ENCODE measurements at places on chromosomes 3 and 15.
A peak's percentile ranks its signal among the peaks of the same experiment; 100 is the strongest.

DNA sequence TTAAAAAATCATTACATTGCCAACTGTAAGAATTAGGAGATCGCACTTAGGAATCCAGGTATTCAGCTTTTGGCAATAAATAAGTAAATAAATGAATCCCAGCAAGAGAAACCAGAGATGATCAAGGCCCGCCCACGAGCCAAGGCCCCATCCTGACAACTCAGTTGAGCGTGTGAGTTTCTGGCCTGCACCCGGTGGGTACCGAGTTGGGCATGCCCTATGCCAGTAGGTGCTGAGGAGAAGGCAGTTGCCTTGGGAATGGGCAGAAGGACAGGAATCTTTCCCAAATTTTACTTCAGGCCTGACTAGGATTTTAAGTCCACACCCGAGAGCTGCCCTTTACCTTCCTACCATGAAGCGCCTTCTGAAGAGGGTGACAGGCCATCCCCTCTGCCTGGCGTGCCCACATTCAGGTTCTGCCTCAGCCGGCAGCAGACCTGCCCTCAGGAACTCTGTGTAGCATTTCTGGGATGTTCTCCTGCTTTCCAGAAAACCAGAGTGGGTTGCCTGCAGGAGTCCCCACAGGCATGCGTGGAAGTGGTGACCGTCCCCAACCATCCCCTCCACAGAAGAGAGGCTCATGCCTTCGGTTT, 99.3 kb upstream of the ALDH1A3 start:
- no peak for DNase-seq

DNA sequence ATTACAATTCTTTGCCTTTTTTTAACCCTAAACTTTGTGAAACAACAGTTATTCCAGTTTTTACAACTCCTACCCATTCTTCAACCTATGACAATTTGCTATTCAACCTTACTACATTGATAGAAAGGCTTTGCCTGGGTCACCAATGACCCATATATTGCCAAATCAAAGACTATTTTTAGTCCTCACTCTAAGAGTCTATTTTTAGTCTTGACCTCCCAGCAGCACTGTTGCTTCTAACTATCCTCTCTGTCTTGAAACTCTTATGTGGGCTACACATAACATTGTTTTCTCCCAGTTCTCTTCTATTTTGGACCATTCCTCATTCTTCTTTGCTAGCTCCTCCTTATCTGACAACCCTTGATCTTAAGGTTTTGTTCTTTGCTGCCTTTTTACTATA, 71.4 kb downstream of the C3orf80 start:
- no peak for DNase-seq

GRCh38 chr3:30319713-30320112, 286.7 kb upstream of the TGFBR2 start:
- peak; percentile 23 for DNase-seq

- DNase-seq = peak; percentile 53
Observed at GRCh38 chr15:82543160-82543559, 2.9 kb upstream of the RPS17 start.

GRCh38 chr15:25810631-25811091, 52.5 kb downstream of the ATP10A start:
- DNase-seq = no peak

DNA sequence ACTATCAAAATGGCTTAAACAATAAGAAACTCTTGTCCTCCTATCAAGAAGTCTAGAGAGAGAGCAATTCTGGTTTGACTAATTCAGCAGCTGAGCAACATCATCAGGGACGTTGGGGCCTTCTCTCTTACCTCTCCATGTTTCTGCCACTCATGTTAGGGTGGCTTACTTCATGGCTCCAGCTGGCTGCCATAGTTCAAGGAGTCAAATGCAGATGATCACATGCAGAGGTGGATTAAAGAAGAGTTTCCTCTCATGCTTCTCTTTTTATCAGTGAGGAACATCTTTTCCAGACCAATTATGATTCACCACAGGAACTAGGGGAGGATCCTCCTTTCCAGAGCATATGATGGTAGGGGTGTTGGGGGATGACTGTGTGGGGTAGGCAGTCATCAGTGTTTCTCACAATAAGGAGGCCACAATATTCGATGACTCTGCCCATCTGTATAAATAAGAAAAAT, 45.5 kb downstream of the NEK11 start:
- no peak for DNase-seq

- DNase-seq = no peak
Observed at GRCh38 chr15:75107908-75108838, 84.8 kb downstream of the PPCDC start.

DNA sequence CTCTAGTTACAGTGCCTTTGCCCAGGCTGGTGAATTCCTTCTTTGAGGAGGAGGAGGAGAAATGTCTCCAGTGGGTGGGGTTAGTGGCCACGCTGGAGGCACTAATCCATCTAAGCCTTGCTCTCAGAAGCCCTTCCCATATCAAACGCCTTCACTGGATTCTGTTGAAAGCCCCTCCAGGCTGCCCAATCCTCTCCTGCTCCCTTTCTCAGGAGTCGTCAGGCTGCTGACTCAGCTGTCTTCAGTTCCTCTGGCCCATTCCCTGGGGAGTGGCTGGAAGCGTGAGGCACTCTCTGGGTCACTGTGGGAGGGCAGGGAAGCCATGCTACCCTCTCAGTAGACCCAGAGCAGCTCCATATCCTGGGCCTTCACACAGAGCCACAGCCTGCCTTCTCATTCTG, 2.7 kb downstream of the AP2M1 start:
- peak; percentile 76 for DNase-seq

DNA sequence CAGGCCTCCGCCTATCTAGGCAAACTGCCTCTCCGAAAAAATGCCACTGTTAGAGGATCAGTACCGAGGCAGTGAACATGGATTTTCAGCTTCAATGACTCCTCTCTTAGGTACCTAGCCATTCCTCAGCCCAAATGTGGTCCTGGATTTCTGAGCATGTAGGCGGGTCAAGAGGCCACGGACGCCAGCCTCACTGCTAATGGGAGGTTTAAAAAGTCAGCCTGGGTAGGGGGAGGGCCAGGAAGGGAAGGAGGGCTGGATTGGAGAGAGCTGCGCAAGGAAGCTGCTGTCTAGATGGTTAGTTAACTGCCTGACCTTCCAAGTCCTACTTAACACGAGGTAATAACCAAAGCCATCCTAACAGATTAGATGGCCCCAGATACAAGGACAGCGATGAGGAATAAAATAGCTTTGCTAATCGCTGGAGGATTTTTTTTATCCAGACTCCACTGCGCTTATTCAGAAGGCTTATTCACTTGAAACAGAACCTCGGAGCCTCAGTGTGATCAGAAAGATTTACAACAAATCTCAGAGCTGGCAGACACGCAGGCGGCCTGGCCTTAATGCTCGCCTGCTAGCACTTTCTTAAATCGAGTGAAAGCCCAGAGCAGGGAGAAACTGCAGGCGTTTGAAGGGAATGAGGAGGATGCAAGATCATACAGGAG, 34.3 kb downstream of the TLE3 start:
- peak; percentile 98 for DNase-seq

DNA sequence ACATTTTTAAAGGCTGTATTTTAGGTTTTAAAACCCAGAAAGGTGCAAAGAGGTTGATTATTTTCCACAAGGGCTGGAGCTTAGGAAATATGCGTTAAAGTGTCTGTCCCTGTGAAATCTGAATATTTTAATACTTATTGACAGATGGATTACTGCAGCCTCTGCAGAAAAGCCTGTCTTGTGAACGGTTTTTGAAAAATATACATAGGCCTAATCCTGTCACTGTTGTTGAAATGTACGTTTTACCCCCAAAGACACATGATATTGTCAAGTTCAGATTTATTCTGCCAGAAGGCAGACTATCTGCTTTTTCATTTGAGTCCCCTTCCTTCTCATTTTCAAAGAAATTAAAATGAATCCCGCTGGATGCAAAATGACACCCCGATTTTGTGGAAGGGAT, 2.2 kb upstream of the BCL6 start:
- DNase-seq = no peak

DNA sequence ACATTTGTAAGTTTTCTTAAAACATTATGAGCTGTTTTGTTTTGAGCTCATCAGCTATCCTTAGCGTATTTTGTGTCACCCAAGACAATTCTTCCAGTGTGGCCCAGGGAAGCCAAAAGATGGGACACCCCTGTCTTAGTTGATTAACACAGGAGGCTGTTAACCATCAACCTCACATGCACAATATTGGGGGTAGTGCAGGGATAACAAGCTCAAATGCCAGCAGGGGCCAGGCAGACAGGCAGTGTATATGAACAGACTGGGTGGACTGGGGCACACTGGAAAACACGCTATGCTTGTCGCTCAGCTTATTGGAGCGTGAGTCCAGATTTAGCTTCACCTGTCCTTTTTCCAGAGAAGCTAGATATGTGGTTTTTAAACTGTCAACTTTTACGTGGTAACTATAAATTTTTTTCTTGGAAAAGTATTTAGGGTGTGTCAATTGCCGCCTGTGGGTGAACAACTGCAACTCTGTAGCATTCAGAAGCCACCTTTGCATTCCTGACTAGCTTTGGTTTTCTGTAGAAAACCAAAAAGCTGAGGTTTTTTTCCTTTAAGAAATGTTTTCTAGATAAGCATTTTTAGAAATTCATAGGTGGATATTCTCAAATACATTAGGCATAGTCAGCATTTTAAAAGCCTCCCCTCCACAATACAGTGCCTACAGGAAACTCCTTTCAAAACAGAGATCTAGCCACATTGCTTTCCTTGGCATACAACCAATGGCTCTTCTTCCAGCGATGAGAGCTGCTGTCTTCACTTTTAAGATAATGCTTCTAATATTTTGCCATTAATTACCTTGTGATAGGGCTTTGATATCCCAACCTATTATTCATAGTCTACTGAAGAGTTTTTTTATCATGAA, 14.6 kb downstream of the PSMD6 start:
- DNase-seq = no peak

GRCh38 chr3:187264911-187265310, 26.6 kb downstream of the MASP1 start:
- DNase-seq = peak; percentile 3

DNA sequence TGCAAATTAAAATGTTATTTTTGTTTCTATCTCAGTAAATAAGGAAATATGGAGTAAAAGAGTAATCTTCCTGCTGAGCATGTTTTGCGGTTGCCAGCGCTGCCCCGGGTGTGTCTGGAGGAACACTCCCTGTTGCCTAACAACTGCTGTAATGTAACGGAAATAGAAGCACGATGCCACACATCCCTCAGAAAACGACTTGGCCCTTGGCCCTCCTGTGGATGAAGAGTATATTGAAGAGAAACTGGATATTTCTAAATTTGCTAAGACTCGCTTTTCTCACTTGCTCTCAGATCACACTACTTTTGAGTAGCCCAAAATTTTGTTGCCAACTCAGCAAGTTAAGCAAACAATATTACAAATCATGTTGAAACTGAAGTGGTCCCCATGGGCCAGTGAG, 18.9 kb downstream of the CX3CR1 start:
- DNase-seq = peak; percentile 95

- DNase-seq = no peak
Observed at GRCh38 chr3:172089250-172089649, 49.9 kb downstream of the FNDC3B start.

Measured in umbilical cord (tissue), 2 donors.